WTC11 (cell line): ENCODE measurements at places on chromosomes 11 and 22. TPM values are rescaled to one million over a fixed set of nuclear protein-coding genes. Genes with fewer than 3 reads are reported as not detected.

The ACTN3 gene
- total RNA-seq = 18.5 to 20.4 TPM (median 19.2 TPM) in 3 replicates

The BTBD18 gene
- 0.09 to 0.14 TPM in 2 of 3 replicates, not detected in the other for total RNA-seq

The RIBC2 gene
- 1.7 to 2.4 TPM (median 2.4 TPM) in 3 replicates for total RNA-seq

The TEX54 gene
- 0.44 TPM in 1 of 3 replicates, not detected in the others for total RNA-seq

The SBF1 gene
- 87.1 to 108 TPM (median 91.5 TPM) in 3 replicates for total RNA-seq

The UCP3 gene
- total RNA-seq = 0.50 to 0.73 TPM (median 0.55 TPM) in 3 replicates

The MYBPC3 gene
- 0.07 TPM in 2 of 3 replicates, not detected in the other for total RNA-seq

The OR4C15 gene
- not detected in 3 replicates for total RNA-seq

The OR8G5 gene
- not detected in 3 replicates for total RNA-seq

The ASRGL1 gene
- 36.3 to 51.6 TPM (median 41.5 TPM) in 3 replicates for total RNA-seq

The FAM83F gene
- total RNA-seq = 33.8 to 43.1 TPM (median 35.4 TPM) in 3 replicates

The PRSS23 gene
- total RNA-seq = 3.4 to 4.2 TPM (median 3.5 TPM) in 3 replicates

The BAD gene
- 30.5 to 34.7 TPM (median 31.3 TPM) in 3 replicates for total RNA-seq

The OR51B4 gene
- not detected in 3 replicates for total RNA-seq

The NCF4 gene
- total RNA-seq = not detected in 3 replicates

The GGTLC2 gene
- not detected in 3 replicates for total RNA-seq

The POU2F3 gene
- 0.37 to 0.78 TPM (median 0.61 TPM) in 3 replicates for total RNA-seq

The NFAM1 gene
- total RNA-seq = 0.92 to 1.6 TPM (median 1.2 TPM) in 3 replicates

The ASCL2 gene
- total RNA-seq = 0.24 to 0.73 TPM (median 0.64 TPM) in 3 replicates

The BDNF gene
- total RNA-seq = 4.6 to 5.0 TPM (median 4.8 TPM) in 3 replicates

The BSCL2 gene
- 92.0 to 97.2 TPM (median 92.0 TPM) in 3 replicates for total RNA-seq

The SPON1 gene
- total RNA-seq = 4.1 to 6.4 TPM (median 4.1 TPM) in 3 replicates

The SLC22A6 gene
- total RNA-seq = not detected in 3 replicates

The LRRC74B gene
- total RNA-seq = not detected in 3 replicates

The TSPAN32 gene
- total RNA-seq = 0.39 TPM in 1 of 3 replicates, not detected in the others

The ARHGEF12 gene
- 32.0 to 35.8 TPM (median 32.2 TPM) in 3 replicates for total RNA-seq

The CDKN1C gene
- 25.0 to 35.0 TPM (median 32.4 TPM) in 3 replicates for total RNA-seq

The SLCO2B1 gene
- total RNA-seq = 0.57 to 0.92 TPM (median 0.60 TPM) in 3 replicates

The OOSP1 gene
- total RNA-seq = not detected in 3 replicates

The CELSR1 gene
- 16.8 to 20.8 TPM (median 19.9 TPM) in 3 replicates for total RNA-seq

The GDPD4 gene
- not detected in 3 replicates for total RNA-seq

The PAMR1 gene
- 2.3 to 3.2 TPM (median 2.8 TPM) in 3 replicates for total RNA-seq

The GSTT2B gene
- total RNA-seq = 16.6 to 23.2 TPM (median 19.8 TPM) in 3 replicates

The FAM181B gene
- 0.80 to 1.1 TPM (median 1.0 TPM) in 3 replicates for total RNA-seq

The ACRV1 gene
- total RNA-seq = not detected in 3 replicates

The CDK2AP2 gene
- 47.6 to 53.1 TPM (median 52.5 TPM) in 3 replicates for total RNA-seq

The AIFM3 gene
- total RNA-seq = 2.6 to 3.4 TPM (median 2.8 TPM) in 3 replicates

The RASL10A gene
- 1.1 to 1.6 TPM (median 1.6 TPM) in 3 replicates for total RNA-seq

The PLEKHA7 gene
- 13.0 to 16.2 TPM (median 15.3 TPM) in 3 replicates for total RNA-seq
